NCI-H446 treated with DMSO at 0.1 percent for 48 hours (cell line): ENCODE measurements at places on chromosomes 6 and 20.

GRCh38 chr6:4902363-4902762 is 101.5 kb downstream of the RPP40 start:
- no peak for DNase-seq

GRCh38 chr20:41413169-41413568 is 46.6 kb upstream of the EMILIN3 start:
- DNase-seq, result no peak

GRCh38 chr6:52389626-52390360 is 27.8 kb downstream of the PAQR8 start:
- peak; percentile 33 for DNase-seq

GRCh38 chr6:169722362-169723199 is 1.7 kb downstream of the PHF10 start:
- no peak for DNase-seq

DNA sequence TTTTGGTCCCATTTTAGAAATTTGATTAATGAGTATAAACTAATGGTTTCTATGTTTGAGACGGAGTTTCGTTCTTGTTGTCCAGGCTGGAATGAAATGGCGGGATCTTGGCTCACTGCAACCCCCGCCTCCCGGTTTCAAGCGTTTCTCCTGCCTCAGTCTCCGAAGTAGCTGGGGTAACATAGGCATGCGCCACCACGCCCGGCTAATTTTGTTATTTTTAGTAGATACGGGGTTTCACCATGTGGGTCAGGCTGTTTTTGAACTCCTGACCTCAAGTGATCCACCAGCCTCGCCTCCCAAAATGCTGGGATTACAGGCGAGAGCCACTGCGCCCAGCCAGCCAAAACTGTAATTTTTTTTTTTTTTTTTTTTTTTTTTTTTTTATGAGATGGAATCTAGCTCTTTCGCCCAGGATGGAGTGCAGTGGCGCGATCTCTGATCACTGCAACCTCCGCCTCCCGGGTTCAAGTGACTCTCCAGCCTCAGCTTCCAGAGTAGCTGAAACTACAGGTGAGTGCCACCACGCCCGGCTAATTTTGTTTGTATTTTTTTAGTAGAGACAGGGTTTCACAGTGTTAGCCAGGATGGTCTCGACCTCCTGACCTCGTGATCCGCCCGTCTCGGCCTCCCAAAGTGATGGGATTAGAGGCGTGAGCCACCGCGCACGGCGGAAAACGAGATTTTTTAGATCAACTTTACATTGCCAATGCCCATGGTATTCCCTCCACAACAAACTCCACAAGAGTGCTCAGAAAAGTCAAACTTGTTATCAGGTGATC is 127.8 kb downstream of the HFE start:
- DNase-seq, result no peak

- no peak for DNase-seq
Observed at GRCh38 chr6:149508485-149508884, 23.7 kb upstream of the ZC3H12D start.

DNA sequence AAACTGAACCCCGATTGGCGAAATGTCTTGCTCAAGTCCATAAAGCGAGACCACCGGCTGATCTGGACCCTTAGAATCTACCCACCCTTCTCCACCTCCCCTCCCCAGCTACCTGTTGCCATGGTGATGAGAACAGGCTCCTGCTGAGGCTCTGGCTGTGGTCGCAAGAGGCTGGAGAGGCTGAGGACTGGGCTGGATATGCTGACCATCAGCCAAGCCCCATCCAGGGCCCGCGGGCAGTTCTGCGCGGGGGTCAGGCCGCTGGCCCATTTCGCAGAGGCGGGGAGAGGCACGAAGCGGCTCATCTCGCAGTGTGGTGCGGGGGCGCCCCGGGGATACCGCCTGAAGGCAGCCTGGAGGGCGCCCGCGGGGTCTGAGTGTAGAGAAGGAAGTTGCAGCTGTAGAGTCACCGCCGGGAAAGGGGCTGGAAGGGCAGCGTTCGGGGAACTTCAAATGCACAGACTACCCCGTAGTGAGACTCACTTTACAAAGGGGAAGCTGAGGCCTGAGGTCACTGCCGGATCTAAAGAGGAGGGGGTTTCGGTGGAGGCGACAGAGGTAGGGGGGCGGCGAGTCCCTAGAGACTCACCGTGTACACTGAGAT is 671 bp downstream of the TAPBP start:
- DNase-seq, result no peak

DNA sequence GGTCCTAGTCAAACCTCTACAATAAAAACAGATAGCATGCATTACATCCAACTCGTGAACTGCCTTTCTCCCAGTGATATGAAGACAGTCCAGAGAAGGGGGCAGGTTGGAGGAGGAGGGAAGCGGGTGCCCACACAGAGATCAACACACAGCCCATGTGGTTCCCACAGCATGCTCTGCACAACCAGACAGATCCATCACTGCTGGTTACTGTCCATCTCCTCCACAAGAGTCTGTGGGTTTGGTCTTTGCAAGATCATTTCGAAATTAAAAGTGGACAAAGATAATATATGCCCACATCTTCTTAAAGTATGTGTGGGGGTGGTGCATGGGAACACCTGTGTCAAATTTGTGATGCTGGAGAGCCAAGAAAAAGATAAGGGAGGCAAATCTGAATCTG is 215.5 kb downstream of the GMDS start:
- DNase-seq, result no peak

DNA sequence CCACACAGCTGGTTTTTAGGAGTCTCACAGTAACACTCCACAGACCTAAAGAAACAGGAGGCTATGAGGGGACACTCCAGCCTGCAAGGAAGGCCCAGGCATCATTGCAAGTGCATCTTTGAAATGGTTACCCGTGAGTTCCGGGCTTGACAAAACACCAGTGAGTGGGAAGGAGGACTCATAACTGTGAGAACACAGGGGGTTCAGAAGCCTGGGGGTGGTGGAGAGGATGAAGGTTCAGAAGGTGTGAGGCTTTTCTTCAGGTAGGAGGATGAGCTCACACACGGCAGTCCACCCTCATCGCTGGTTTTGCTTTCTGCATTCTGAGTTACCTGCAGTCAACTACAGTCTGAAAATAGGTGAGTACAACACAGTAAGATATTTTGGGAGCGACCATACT is 39.9 kb downstream of the MAP7 start:
- no peak for DNase-seq

DNA sequence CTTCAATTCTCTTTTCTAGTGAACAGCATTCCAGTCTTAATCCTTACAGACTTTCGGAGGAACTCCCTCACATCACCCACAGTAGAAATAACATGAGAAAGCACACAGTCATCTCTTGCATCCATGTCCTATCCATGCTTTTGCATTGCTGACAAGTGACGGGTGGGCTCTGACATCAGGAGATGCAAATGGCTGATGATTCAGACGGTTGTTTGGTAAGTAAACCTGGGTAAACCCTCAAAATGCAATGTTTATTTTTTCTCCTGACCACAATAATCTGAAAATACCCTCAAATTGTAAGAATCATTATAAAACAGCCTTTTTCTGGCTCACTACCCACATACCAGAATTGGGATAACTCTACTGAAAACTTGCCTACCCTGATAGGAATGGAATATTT is 792.0 kb downstream of the MAFB start:
- DNase-seq, result no peak

DNA sequence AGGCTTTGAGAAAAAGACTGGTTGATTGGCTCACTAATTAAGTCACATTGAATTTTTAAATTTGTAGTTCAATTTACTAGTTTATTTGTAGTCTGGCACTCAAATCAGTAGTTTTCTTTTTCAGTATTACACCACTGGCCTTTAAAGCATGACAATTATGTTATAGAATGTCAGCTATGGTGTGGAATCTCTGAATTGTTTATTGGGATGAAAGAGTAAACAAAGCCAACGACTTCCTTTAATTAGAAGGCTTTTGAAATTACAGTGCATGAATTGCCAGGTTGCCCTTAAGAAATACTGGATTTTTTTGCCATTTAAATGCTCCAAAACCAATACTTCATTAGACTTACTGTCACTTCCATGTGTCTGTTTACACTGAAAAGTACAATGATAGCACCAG is 426.9 kb upstream of the RNF217 start:
- DNase-seq, result no peak

DNA sequence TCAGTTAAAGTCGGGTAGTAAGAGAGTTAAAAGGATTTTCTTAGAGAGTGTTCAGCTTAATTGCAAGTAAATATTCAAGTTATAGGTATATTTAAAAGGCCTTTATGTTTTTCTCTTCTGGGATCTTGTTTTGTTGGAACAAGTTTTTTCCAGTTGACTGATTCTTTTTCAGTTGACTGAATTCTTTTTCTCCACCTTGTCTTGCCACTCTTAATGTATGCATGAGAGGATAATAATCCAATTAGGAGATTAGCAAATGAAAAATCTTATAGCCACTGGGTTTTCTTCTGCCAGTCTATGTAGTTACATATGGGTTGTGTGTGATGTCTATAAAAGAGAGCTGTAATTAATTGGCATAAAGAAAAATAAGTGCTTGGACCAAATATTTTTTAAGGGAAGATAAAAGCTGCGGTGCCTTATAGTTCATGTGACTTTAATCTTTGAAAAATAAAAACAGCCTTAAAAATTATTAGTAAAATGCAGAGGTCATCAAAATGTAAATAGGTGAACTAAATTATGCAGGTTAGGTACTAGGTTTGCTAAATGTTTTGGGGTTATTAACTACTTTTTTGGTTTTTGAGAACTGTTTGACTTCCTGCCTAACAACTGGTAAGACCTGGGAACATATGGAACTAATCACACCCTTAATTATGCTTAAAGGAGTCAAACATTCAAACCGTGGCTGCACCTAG is 367.2 kb downstream of the HTR1B start:
- no peak for DNase-seq

- DNase-seq, result no peak
Observed at GRCh38 chr6:28634761-28635546, 109.3 kb downstream of the GPX5 start.

DNA sequence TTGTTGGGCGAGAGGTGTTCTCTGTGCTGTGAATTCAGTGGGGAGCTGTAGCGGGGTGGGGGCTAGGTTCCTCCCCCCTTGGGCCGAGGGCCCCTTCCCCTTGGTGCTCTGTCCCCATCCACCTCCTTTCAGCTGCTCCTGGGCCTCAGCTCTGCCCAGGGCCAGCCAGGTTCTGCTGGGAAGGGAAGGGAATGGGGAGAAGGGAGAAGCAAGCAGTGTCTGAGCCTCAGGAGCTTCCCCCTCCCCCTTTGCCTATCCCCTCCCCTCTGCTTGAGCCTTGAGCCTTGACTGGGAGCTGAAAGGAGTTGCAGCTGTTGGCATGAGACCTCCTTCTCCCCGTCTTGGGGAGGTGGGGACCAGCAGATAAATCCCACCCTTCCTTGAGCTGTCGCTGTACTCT is 576 bp upstream of the RRP36 start:
- DNase-seq, result no peak

GRCh38 chr6:103675807-103676406 is 1183.8 kb downstream of the HACE1 start:
- DNase-seq, result no peak

DNA sequence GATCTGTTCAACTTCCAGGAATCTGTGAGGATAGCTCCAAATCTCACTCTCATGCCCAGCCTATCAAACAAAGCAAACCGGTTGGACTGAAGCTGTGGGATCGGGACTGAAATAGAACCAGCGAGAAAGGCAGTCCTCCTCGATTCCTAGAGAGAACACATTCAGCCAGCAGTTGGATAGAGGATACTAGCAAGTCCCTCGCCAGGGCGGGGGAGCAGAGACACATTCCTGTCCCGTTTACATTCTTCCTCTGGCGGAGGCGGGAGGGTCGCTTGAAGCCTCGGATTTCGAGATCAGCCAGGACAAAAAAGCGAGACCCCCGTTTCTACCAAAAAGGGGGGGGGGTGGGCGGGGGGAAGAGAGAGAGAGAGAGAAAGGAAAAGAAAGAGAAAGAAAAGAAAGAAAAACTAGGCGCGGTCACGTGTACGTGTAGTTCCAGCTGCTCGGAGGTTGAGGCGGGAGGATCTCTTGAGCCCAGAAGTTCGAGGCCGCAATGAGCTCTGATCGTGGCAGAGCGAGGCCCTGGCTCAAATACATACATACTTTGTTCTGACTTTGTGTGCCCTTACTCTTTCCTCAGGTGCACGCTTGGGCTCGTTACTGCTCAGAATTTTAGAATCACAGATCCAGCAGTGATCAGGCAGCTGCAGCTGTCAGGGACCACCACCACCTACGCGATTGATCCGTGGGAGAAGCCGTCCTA is 19.5 kb downstream of the ZNF311 start:
- DNase-seq, result peak; percentile 96

GRCh38 chr20:49091104-49091503 is 45.0 kb downstream of the CSE1L start:
- no peak for DNase-seq

- DNase-seq, result no peak
Observed at GRCh38 chr20:6828794-6829423, 61.4 kb downstream of the BMP2 start.

- no peak for DNase-seq
Observed at GRCh38 chr6:116108836-116109235, 8.2 kb downstream of the NT5DC1 start.

GRCh38 chr20:58565461-58566175 is 50.4 kb upstream of the APCDD1L start:
- no peak for DNase-seq

DNA sequence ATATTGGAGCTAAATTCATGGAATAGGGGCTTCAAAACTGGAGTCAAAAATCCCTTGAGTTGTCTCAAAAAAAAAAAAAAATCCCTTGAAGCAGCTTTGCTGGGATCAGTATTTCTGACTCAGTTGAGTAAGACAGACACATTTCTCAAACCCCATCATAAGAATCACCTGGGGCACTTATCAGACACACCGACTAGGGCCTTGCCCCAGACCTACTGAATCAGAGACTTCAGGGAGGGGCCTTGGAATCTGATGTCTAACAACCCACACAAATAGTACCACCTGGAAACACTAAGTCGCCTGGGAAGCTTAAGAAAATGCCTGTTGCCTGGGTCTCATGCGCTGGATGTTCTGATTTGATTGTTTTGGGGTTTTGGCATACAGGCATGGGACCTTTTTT is 44.9 kb upstream of the RNF144B start:
- DNase-seq, result no peak

- DNase-seq, result no peak
Observed at GRCh38 chr6:65988006-65988405, 281.0 kb upstream of the EYS start.

GRCh38 chr6:148144917-148145521 is 197.6 kb upstream of the SASH1 start:
- DNase-seq, result peak; percentile 7

DNA sequence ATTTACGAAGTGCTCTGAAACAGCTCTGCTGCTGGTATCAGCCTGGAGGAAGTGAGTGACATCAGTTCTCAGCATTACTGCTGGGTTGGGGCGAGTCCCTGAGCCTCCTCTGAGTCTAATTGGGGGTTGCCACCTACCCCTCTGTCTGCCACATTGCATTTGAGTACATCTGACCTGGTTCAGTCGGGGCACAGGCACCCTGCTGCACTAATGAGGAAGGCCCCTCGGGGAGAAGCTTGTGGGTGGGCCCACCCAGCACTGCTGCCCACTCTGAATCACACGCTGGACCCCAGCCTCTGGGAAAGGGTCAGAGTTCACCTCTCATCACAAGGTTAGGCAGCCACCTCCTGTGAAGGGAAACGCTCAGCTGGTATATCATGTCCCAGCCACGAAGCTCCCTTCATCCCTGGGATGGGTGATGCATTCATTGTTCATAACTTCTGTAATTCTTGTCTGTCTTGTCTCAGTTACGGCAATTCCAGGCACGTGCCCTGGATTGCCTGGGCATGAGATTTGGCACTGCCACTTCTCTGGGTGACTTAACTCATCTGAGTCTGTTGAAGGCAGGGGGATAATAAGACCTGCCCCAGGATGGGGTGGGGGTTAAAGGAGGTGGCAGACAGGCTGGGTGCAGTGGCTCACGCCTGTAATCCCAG is 13.3 kb downstream of the DNMT3B start:
- DNase-seq, result no peak
